ENCODE measurements at places on chromosomes 16 and 17. TPM values are rescaled to one million over a fixed set of nuclear protein-coding genes. Genes with fewer than 3 reads are reported as not detected.

- H3K27me3 ChIP-seq = no peaks in the 10 kb centered on the region
- no peaks in the 10 kb centered on the region for H3K4me1 ChIP-seq
- no peak for DNase-seq
- no peak overlapping the region for H3K27ac ChIP-seq
- H3K4me3 ChIP-seq = no peak overlapping the region
- H3K36me3 ChIP-seq = no peaks in the 10 kb centered on the region
These were observed 93.6 kb downstream of the ABCA8 start for GRCh38 chr17:68861602-68862001.

DNA sequence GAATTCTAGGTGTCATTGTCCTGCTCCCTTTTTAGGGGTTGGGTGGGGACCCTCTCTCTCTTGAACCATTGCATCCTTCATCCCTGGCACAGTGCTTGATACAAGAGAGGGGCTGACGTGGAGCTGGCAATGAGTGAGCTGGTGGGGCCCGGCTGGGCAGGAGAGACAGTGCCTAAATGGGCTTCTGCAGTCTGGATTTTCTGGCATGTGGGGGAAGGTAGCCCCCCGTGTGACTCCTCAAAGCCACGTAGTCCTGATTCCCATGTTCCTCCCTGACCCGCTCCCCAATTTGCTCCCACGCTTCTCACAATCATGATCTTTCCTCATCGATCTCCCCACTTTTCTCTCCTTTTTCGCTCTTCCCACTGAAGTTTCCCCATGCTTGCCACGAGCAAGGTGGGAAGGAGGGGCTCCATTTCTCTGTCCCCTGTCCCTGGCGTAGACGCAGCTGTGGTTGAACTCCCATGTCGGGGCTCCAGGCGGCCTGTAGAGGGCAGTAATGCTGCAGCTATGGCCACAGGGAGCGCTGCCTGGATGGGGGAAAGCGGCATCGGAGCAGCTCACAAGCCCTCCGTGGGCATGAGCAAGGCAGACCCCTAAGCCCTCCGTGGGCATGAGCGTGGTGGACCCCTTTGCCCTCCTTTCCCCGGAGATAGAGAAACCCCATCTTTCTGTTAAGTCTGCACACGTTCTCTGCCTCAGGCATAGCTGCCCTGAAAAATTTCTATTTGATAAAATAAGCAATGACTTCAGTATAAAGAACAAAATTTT, 47.5 kb downstream of the HAPSTR1 start:
- H3K27ac ChIP-seq = no peak overlapping the region
- H3K27me3 ChIP-seq = no peaks in the 10 kb centered on the region
- no peak overlapping the region for H3K4me3 ChIP-seq
- H3K4me1 ChIP-seq = no peaks in the 10 kb centered on the region
- H3K36me3 ChIP-seq = no peaks in the 10 kb centered on the region

GRCh38 chr16:11669380-11670146, 1.3 kb downstream of the SNN start:
- H3K36me3 ChIP-seq = no peaks in the 10 kb centered on the region
- peak; percentile 88 for DNase-seq
- no peak overlapping the region for H3K27ac ChIP-seq
- peaks cover 2% of the 10 kb centered on the region for H3K4me1 ChIP-seq

DNA sequence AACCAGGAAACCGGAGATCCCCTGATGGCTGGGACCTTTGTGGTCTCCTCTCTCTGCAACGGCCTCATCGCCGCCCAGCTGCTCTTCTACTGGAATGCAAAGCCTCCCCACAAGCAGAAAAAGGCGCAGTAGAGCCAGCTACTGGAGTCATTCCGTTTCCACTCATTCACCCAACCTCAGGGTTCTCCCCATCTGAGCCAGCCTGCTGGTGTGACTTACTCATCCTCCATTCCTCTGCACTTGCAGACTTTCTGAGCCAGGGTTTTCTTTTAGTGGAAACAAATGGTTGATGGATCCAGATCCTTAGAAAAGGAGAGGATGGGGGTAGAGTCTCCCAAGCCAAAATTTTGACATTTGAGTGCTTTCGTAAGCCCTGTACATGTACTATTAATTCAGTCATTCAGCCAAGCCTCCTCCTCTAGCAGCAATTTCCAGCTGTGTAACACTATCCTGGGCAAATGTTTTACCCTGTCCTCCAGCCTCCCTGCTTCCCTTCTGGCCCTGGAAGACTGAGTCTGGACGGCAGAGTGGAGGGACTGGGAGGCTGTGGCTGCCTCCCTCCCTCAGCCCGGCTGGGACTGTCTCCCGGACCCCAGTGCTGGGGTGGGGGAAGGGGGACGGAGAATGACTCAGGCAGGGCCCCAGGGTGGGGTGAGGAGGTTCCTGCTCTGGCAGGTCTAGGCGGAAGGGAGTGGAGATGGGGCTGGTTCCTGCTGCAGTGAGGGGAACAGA, 2.3 kb downstream of the SOX15 start:
- H3K27ac ChIP-seq = no peak overlapping the region
- H3K4me1 ChIP-seq = no peaks in the 10 kb centered on the region
- DNase-seq = no peak
- H3K36me3 ChIP-seq = peaks cover 2% of the 10 kb centered on the region

DNA sequence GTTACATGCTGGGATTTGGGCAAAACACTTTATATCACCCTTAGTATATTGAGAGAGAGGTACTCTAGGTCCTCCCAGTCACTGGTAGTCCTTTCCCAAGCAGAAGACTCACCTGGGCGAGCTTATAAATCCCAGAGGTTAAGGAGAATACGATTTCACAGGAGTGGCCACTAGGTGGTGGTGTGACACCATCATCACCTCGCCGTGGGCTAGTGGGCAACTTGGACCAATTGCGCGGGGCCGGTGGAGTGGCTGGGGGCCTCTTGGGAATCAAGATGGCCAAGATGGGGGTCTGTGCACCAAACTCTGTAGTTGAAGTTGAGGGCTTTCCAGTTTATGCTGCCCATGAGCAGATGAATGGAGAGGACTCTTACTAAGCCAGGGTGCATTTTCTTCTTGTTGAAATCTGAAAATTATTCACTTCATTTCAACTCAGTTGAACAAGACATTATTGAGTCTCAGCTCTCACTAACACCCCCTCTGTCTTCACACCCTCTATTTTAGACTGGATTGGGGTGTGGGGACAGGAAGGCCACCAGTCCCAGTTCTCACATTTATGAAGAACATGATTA, 38.2 kb upstream of the PIRT start:
- H3K36me3 ChIP-seq = no peaks in the 10 kb centered on the region
- no peaks in the 10 kb centered on the region for H3K4me1 ChIP-seq
- DNase-seq = no peak

DNA sequence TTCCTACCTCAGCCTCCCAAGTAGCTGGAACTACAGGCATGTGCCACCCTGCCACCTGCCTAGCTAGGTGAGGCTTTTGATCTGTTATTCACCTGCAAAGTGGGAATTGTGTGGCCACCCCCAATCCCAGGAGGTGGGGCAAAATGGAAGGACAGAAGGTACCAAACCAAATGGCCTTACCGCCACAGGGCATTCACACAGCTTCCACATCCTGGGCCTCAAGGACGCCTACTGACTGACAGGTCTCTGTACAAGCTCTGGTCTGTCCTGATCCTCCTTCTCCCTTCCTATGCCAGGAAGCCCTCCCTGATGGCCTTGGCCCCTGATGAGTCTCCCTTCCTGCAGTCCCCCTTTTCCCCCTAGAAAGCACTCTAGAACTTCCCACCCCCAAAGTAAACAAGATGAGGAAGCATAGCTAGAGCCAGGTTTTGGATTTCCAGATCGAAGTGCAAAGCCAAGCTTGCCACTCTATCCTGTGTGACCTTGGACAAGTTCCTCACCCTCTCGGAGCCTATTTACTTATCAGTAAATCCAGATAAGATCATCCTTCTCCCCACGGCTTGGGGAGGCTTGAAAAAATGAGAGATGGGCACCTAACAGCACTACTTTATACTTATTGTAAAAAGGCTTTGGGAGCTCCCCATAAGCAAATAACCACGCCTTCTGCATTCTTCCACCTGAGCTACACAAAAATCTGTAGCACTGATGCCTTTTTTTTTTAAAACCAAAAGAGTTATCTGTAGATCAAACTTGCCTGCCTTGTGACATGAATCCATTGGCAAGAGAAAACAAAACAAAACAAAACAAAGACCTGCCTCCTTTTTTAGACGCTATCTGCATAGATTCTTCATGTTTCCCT, 4.5 kb downstream of the PLLP start:
- H3K27ac ChIP-seq = no peak overlapping the region
- no peaks in the 10 kb centered on the region for H3K4me1 ChIP-seq
- no peaks in the 10 kb centered on the region for H3K27me3 ChIP-seq
- no peak overlapping the region for H3K4me3 ChIP-seq
- H3K36me3 ChIP-seq = no peaks in the 10 kb centered on the region
- DNase-seq = no peak

- no peak overlapping the region for H3K4me3 ChIP-seq
- no peak overlapping the region for H3K27ac ChIP-seq
- DNase-seq = no peak
- no peaks in the 10 kb centered on the region for H3K4me1 ChIP-seq
- no peaks in the 10 kb centered on the region for H3K36me3 ChIP-seq
- no peaks in the 10 kb centered on the region for H3K27me3 ChIP-seq
These were observed 78.5 kb upstream of the NACA2 start for GRCh38 chr17:61669522-61669921.

DNA sequence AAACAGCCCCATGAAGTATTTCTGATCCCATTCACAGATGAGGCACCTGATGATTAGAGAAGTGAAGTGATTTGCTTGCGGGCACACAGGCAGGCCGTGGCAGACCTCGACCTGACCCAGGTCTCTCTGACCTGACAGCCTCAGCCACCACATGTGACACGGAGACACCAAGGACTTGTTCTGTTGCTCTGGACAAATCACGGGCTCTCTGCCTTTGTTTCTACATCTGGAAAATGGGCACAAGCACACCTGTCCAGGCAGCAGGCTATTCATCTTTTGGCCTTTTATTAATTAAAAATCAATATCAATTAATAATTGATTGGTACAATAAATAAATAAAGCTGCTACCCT, 3.4 kb downstream of the MAP3K14 start:
- no peaks in the 10 kb centered on the region for H3K36me3 ChIP-seq
- H3K27ac ChIP-seq = no peak overlapping the region
- H3K4me1 ChIP-seq = peaks cover 5% of the 10 kb centered on the region
- no peak overlapping the region for H3K4me3 ChIP-seq
- H3K27me3 ChIP-seq = no peaks in the 10 kb centered on the region
- no peak for DNase-seq

DNA sequence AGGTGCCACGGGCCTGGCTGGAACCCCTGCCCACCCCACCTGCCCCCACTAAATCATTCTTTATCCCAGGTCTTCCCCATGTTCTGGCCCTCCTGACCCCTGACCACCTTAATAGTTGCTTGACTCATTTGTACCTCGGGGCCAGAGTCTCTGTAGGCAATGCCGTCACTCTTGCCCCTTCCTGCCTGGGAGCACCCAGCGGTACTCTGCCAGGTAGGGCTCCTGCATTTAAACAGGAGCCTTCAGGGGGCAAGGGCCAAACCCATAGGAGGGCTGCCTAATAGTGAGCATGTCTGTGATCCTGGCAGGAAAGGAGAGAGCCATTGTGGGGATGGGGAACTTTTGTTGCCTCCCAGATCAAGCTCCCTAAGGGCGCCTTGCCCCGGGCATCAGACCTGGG, 8.8 kb upstream of the ITGA3 start:
- no peaks in the 10 kb centered on the region for H3K4me1 ChIP-seq
- H3K27ac ChIP-seq = no peak overlapping the region
- H3K36me3 ChIP-seq = no peaks in the 10 kb centered on the region

Gene TNFRSF13B
- total RNA-seq = not detected

Gene KRTAP1-5
- not detected for total RNA-seq

Gene ACD
- 15.7 TPM for total RNA-seq

Gene MT1F
- 14.4 TPM for total RNA-seq

Gene CD19
- total RNA-seq = 0.63 TPM
